ENCODE measurements at places on chromosomes 3 and 15.

DNA sequence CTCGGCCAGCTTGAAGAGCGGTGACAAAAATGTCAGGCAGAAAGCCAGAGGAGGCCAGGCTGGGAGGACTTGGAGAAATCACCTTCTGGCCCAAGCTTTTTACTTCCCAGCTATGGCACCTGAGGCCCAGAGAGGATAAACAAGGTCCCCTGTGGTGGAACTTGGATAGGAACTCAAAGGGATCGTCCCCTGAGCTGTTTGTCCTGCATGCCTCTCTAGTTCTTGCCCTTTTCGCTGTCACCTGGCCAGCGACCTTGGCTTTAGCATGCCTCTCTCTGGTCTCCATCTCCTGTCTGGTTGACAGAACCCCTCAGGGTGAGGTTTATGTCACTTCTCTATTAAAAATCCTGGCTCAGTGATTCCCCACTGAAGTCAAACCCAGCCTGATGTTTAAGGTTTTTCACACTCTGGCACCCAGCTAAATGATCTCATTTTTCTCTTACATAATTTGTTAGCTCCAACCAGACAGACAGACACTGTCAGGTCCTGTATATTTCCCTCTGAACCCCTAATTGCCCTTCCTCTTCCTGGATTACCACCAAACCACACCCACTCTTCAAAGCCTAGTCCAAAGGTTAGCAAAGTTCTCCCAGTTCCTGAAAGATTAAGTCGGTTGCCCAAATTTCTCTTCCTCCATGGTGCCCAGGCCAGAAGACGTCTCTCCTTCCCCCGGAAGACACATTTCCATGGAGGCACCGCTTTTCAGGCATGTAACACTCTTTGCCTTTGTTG is 169.1 kb downstream of the FAM43A start:
- no peaks in the 10 kb centered on the region for H3K27me3 ChIP-seq
- DNase-seq = no peak
- H3K27ac ChIP-seq = no peak overlapping the region
- H3K4me1 ChIP-seq = no peaks in the 10 kb centered on the region

GRCh38 chr3:13234666-13235065 is 161.4 kb upstream of the IQSEC1 start:
- no peaks in the 10 kb centered on the region for H3K36me3 ChIP-seq
- DNase-seq = no peak
- H3K4me1 ChIP-seq = peaks cover 39% of the 10 kb centered on the region
- H3K27me3 ChIP-seq = no peaks in the 10 kb centered on the region
- H3K27ac ChIP-seq = peak overlapping the region; percentile 27

DNA sequence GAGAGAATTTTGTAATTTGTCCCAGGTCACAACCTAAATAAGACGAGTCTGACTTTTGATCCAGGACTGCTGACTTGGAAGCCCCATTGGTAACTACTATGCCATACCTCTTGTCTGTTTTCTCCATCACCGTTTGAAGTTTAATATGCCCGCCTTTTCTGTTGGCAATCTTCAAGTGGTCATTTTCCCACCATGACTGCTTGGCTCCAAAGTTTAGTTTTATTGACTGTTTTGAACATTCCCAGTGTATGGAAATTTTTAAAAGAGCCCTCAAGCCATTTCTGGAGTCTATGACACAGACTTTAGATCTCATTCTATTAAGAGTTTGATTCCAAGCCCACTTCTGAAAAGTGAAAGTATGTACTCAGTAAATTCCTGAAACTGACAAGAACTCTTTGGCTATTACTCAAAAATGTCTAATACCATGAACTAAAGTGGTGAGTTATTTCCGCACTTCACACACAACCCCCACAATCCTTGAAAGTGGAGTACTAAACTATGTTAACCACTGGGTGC is 136.7 kb upstream of the ADAMTS9 start:
- no peaks in the 10 kb centered on the region for H3K4me1 ChIP-seq
- no peaks in the 10 kb centered on the region for H3K27me3 ChIP-seq
- H3K4me3 ChIP-seq = no peak overlapping the region
- no peak overlapping the region for H3K27ac ChIP-seq
- no peaks in the 10 kb centered on the region for H3K36me3 ChIP-seq

DNA sequence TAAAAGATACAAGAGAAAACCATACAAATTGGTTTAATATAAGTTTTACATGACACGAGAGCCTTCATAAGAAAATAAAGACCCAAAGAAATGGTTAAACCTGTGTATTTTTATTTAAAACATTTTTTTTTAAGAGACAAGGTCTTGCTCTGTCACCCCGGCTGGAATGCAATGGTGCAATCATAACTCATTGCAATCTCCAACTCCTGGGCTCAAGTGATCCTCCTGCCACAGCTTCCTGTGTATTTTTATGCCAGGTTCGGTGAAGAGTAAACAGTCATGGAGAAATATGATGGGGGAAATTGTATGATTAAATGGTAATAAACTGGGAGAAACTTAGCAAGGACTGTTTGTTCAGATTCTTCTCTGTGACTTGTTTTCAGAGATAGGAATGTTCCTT is 441.0 kb downstream of the TUSC7 start:
- no peaks in the 10 kb centered on the region for H3K27me3 ChIP-seq
- no peak overlapping the region for H3K27ac ChIP-seq
- no peaks in the 10 kb centered on the region for H3K4me1 ChIP-seq
- no peak for DNase-seq

Data from natural killer cell (primary cell).